SHP77 (cell line): ENCODE measurements at places on chromosomes 3 and 15.

GRCh38 chr15:67937153-67937761 lies 97.4 kb upstream of the RNU6-1 start:
- DNase-seq = no peak

DNA sequence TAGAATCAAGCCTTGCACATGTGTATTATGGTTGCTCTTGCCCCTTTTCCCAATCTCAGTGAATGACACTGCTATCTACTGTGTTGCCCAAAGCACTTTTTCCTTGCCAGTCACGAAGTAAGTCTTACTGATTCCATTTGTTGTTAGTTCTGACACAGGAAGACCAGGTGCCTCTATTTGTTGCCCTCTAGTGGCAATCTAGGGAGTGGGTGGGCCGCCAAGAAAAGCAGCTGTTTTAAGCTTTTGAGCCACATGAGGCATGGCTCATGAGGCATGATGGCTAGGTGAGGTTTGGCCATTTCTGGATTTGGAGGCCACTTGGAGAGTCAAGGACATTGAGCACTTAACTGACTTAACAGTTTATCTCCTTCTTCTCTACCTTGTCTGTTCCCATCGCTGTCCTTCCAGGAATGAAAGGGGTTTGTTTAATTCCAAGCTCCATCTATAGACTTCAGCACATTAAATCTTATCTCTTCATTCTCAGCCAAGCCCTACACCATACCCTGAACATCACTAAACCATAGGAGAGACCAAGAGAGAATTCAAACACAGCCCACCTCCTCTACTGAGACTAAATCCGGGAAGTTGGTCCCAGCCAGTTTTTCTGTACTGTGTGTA lies 103.1 kb downstream of the HCN4 start:
- DNase-seq = peak; percentile 49

GRCh38 chr3:161042023-161042501 lies 63.1 kb downstream of the B3GALNT1 start:
- DNase-seq = no peak

DNA sequence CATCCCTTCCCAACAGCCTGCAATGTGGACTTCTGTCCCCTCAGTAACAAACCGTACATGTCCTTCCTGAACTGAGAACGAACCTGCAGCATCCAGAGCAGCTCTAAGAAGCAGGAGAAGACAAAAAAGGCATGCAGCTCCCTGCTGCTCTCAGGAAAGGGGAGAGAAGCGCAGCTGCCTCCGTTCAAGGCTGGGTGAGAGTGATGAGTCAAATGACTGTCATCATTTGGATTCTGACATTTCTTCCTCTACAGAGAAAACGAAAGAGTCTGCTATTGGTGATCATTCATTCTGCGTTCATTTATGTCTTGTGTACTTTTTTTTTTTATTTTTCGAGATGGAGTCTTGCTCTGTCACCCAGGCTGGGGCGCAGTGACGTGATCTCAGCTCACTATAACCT lies 677.8 kb downstream of the FHIT start:
- no peak for DNase-seq

DNA sequence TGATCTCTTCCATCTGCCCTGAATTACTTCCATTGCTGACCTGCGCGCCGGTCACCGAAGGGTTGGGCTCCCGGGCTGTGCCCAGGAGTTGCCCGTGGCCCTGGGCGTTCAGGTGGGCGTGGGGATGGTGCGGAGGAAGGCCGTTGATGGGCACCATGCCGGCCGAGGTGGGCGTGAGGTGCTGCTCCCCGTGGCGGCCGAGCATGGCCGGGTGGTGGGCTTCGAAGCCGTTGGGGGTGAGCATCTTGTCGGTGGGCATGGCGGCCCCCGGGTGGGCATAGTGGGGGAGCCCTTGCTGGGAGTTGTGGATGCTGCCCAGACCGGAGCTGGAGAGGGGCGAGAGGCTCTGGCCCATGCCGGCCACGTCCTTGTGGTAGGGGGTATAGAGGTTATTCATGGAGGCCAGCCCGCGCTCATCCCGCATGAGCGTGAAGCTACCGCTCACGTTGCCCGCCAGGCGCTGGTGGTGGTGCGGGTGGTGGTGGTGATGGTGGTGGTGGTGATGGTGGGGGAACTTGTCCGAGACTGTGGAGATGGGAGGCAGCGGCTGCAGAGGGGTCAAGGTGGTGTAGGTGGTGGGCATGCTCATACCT lies 1.0 kb downstream of the ONECUT1 start:
- DNase-seq = no peak

- DNase-seq = no peak
These were observed at the start of the genes DUOX1 and DUOXA1 for GRCh38 chr15:45129651-45130129. TSS of gene DUOX1 (plus strand) at chr15:45129994. CDS start at chr15:45131967, 1,973 bp downstream. TSS of gene DUOXA1 (minus strand) at chr15:45129879. CDS start at chr15:45123014, 6,865 bp downstream.

GRCh38 chr3:101719604-101720185 lies 4.7 kb upstream of the CEP97 start:
- DNase-seq = no peak

- no peak for DNase-seq
These were observed 366.7 kb downstream of the CTNNB1 start for GRCh38 chr3:41565948-41566514.

DNA sequence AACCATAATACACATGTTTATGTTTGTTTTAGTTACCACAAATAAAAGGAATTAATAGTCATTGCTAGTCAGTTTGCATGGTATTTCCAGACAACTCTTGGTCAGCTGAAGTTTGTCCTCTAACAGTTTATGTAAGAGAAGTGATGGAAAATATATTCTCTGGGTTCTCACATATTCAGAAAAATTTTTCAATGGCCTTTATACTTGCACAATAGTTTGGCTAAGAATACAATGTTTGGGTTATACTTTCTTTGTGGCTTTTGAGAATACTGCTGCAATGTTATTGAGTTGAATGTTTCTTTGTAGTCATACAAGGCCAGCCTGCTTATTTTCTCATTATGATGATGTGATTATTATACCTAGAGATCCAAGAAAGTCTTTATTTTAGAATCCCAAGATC lies 133.9 kb downstream of the RAP2B start:
- DNase-seq = no peak

GRCh38 chr3:51360806-51361205 lies 24.3 kb upstream of the MANF start:
- no peak for DNase-seq

DNA sequence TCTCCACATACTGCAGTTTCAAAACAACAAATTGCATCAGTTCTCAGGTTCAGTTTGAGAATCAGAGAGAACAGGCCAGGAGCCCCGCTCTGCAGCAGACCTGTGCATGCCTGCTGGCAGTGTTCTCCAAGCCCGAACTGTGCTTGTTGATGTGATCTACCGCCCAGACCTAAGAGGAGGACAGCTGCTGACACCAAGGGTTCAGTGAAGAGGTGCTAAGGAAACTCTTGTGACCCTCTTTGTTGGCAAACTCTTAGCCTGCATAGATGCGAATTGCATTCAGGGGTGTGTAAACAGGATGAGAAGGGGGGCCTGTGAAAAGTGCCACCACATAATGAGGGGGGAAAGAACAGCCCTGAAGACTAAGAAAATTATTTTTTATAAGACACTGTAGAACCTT lies 89.8 kb downstream of the PDE8A start:
- no peak for DNase-seq

GRCh38 chr15:57445872-57446271 lies 69.6 kb downstream of the CGNL1 start:
- DNase-seq = no peak

GRCh38 chr3:139307601-139308555 lies 35.9 kb upstream of the MRPS22 start:
- no peak for DNase-seq

DNA sequence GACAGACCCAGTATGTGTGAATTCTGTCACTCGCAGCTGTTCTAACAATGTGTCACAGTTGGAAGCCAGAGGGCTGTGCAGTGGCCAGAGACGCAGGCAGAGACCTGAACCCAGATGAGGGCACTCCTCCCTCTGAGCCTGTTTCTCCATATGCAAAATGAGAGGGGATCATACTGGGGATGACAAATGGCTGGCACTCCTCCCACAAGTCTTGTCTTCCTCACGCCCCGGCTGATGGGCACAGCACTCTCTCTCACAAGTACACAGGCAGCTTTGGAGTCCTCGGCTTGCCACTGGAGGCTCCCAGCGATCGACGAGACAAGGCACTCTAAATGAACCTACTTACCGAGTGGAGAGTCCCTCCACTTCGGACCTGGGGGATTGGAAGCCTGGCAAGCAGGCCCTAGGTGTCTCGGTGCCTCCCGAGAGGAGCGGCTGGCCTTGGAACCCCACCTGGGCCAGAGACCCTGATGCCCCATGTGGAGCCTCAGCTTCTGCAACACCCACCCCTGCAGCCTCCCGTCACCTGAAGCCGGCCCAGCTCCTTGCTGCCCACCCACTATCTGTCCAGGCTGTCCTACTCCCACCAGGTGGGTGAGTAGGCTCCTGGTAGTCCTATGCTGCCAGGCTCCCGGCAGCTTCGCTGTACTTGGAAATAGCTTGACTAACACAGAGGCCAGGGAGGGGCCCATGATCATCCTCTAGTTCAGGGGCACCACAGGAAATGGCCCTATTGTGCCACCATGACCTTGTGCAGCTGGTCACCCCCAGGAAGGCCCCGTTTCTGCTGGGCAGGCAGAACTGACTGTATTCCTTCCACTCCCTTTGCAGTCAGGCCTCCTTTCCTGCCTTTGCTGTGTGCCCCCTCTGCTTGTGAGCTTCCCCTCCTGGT lies 65.0 kb upstream of the IQSEC1 start:
- DNase-seq = no peak

DNA sequence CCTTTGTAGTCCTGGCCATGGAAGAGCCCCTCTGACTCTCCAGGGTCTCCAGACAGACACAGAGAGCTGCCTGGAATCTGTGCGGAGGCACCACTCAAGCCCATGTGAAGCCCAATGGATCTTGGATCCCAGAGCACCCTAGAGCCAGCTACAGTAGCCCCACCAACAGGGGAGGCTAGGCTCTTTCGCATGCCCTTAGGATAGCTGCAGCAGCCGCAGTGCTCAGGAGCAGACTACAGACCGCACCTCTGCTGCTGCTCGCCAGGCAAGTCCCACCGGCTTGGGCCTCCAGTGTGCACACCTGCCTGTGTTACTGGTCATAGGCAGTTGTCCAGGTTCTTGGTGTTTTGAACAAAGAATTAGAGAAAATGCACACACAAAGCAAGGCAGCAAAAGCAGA lies 131.6 kb downstream of the SPATA16 start:
- DNase-seq = peak; percentile 73

DNA sequence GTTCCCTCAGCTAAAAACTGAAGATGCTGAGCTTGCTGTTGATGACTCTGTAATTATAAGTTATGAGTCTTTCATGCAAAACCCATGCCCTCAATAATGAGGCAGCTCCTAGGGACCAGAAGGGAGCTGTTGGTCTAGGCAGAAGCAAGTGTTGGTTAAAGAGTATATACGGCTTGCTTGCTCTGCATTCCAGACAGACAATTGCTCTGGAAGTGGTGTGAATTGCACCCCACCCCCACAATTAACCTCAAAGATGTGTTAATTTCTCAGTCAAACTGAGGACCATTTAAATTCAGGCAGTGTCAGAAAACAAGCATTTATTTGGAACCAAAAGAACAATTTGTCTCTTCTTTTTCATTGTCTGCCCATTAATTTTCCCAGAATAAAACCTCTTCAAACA lies 163.5 kb upstream of the EOMES start:
- DNase-seq = no peak

- DNase-seq = no peak
These were observed 8.8 kb upstream of the TBC1D23 start for GRCh38 chr3:100252001-100252400.

GRCh38 chr3:156763931-156764720 lies 62.0 kb upstream of the LEKR1 start:
- no peak for DNase-seq

GRCh38 chr3:69321301-69322157 lies 64.4 kb downstream of the FRMD4B start:
- DNase-seq = no peak
